A549 (cell line): ENCODE measurements at places on chromosomes 6 and 20.

DNA sequence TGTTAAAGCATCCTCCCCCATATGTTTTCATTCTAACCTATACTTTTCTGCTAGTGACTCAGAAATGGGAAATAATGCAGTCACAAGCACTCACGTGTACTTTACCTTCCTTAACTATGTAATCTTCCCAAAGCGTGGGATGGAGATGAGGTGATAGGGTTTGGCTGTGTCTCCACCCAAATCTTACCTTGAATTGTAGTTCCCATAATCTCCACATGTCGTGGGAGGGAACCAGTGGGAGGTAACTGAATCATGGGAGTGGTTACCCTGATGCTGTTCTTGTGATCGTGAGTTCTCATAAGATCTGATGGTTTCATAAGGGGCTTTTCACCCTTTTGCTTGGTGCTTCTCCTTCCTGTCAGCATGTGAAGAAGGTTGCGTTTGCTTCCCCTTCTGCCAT, 35.4 kb downstream of the AGPAT4 start:
- DNase-seq = no peak

GRCh38 chr20:5836569-5836968, 86.4 kb downstream of the SHLD1 start:
- no peak for DNase-seq

- DNase-seq = no peak
These were observed 4.9 kb downstream of the RIMS4 start for GRCh38 chr20:44805335-44805978.

DNA sequence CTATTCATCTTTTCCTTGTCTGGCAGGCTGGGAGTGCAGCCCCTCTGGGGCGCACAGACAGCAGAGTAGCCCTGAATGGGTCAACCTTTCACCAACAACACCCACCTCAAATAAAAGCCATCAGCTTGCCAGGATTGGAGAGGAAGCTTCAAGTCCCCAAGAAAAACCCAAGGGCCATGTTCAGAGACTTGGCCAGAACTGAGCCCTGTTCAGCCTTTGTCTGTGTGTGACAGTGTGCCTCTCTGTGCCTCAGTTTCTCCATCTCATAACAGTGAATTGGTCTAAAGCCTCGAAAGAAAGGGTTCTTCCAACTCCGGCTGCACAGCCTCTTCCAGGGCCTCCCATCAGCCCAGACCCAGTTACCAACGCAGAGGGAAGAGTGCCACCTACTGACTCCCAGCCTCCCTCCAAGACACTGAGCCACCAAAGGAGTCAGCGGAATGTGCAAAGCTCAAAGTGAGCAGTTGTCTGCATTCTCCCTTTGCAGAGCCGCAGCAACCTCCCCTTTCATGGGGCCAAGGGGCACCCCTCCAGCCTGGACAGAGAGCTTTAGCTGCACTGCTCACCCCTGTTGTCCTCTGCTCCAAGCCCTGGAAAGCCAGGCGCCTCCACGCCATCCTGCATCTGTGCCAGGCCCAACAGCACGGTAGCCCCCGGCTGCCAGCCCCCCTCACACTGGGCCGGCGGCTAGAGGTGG, 82.7 kb upstream of the TOP1 start:
- DNase-seq = peak; percentile 59

- DNase-seq = no peak
These were observed 26.6 kb upstream of the ELMO2 start for GRCh38 chr20:46433051-46433450.
